ENCODE measurements at places on chromosomes 1 and 21.

- no peak for DNase-seq
Observed at GRCh38 chr1:55947446-55947845, 631.9 kb downstream of the PLPP3 start.

DNA sequence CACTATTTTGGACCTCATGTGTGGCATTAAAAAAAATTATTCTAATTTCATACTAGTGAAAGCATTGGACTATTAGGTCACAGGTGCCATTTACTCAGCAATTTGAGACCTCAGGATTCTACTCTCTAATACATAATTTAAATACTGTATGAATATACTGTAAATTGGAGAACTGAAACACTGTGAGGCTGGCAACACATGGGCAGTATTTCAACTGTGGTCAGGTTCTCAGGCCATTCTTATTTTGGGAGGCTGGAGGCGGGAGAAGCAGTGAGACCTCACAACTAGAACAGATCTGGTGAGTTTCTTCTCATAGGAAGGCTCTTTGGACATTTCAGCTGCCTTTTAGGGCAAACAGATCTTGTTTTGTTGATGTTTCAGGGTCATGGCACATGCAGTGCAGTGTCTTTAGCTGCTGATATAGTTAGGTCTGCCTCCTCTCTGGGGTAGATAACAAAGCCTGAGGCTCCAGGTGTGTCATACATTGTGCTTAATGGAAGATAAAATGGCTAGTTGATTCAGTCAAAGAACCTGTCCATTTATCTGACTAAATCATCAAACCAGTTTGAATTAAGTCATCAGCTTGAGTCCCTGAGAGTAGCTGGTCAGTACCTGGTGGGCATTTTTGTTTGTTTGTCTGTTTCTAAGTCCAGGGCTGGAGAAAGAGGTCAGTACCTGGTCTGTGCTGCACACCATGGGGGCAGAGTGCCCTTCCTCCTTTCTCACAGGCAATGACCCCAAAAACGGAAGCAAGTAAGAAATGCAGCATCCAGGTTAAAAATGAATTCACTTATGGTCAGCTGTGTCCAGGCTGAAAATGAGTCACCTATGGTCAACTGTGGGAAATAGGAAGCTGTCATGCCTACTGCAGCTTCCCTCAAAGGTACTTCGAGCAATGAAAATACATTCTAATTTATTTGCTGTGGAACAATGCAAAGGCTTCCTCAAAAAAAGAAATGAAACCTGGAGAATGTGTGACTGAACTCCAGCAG, 216.2 kb downstream of the SDCCAG8 start:
- no peak for DNase-seq

DNA sequence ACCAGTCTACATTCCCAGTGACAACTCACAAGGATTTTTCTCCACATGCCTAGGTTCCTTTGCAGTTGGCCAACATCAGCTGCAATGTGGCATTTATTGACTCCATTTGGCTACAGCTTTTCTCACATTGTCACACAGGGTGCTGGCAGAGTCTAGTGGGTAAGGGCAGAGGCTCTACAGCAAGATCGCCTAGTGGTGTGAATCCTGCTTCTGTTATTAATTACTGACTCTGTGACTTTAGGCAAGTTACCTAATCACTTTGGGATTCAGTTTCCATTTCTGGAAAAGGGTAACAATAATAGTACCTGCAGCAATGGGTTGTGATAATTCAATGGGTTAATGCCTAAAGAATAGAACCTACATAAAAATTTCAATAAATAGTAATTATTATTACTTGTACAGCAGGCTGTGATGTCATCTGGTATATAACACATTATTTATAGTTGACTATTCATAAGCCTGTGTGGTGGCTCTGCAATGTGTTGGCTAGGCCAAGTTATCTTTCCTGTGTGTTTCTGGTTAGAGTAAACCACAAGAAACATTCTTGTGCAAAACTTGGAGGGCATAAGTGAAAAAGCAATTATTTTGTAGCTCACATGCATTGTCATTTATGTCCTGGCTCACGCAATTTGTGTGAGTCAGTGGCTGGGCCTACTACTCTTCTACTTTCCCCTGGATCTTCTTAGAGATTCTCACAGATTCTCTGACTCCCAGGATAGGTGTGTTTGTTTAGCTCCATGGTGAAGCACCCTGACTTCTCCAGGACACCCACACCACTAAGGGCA, 59.5 kb downstream of the PTGS2 start:
- DNase-seq: peak; percentile 23

DNA sequence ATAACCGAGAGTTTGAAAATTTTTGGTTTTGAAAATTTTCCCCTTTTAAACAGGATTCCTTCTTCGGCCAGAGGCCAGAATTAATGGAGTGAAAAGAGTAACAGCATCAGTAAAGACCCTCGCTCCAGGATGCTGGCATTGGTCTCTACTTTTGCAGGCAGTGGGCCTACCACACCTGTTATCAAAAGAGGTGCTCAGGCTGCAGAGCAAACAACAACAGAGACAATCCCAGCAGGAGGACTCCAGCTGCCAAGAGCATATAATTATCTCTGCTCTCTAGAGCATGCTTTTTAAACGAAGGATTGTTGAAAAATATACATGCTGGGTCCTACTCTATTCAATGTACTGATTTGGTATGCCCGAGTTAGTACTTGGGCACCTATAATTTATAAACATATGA, 1048.5 kb downstream of the PLA2G4A start:
- no peak for DNase-seq

- DNase-seq: no peak
Observed at GRCh38 chr1:232998138-232998537, 47.7 kb downstream of the NTPCR start.

DNA sequence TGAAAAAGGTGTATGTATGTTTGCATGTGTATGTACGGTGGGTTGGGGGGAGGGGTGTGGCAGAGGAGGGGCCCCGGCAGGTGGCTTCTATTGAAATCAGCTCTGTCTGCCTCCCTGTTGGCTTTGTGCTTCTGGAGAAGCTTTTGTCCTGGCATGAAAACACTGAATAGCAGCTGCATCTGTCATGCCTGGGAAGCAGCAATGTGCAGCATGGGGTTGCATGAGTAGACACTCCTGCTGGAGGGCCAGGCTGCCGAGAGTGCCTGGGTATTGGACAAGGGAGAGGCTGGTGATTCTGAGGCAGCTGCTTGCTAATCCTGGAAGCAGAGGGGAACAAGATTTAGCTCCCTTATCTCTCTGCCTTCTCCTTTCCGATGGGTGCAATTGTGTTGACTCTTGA, 20.5 kb downstream of the MAPKAPK2 start:
- no peak for DNase-seq

DNA sequence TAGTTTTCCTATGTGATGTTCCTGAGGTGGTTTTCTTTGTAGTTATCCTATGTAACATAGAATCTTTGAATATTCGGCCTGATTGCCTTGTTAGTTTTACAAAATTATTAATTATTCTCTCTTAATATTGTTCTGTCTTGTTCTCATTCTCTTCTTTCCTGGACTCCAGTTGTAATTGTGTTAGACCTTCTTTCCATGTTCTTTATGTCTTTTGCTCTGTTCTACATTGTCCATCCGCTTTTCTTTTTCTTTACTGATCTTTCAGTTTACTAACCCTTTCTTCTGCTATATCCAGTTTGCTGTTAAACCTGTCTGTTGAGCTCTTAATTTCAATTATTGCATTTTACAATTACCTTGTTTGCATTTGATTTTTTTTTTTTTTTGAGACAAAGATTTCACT, 89.3 kb downstream of the PEX14 start:
- no peak for DNase-seq

GRCh38 chr1:18191037-18191436, 83.4 kb downstream of the IGSF21 start:
- no peak for DNase-seq

- no peak for DNase-seq
Observed at GRCh38 chr1:201673093-201673492, 134.2 kb downstream of the NAV1 start.

- DNase-seq: no peak
Observed at GRCh38 chr21:29513535-29513934, 214.8 kb downstream of the BACH1 start.

DNA sequence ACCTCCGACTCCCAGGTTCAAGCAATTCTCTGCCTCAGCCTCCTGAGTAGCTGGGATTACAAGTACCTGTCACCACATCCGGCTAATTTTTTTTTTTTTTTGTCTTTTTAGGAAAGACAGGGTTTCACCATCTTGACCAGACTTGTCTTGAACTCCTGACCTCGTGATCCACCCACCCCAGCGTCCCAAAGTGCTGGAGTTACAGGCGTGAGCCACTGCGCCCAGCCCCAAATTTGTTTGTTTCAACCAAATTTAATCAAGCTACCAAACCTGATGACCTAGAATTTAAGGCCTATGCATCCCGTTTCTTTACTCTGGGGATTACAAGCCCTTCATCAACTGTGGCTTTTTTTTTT, 58.3 kb upstream of the TBX15 start:
- DNase-seq: no peak

DNA sequence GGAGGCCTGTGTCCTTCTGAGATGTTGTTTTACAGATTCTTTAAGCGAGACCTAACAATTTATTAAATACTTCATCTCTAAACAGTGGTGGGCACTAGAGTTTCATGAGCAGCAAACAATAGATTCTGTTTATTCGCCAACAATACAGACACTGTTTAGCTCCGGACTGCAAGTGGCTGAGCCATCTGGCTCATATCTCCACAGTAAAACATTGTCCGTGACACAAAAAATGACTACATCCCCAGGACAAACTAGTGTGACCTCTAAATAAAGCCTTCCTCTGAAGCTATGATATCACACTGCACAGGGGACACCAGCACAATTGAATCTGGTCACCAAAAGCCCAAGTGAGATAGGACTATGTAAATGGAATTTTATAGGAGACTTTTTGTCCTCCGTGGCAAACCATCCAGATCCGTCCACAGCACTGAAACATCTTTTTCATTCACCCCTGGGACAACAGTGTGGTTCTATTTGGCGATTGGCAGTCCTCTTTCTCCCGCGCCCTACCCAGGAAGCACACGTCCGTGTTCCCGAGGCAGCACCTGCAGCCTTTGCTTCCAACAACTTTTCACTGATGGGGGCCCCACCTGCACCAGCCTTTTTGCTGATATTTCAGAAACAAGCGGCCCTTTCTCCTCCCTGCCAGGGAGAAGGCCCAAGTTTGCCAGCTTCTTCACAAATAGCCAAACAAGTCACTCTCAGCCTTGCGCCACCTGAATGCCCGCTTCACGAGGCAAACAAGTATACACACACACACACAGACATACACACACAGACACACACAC, 47.4 kb downstream of the OLIG1 start:
- DNase-seq: no peak

DNA sequence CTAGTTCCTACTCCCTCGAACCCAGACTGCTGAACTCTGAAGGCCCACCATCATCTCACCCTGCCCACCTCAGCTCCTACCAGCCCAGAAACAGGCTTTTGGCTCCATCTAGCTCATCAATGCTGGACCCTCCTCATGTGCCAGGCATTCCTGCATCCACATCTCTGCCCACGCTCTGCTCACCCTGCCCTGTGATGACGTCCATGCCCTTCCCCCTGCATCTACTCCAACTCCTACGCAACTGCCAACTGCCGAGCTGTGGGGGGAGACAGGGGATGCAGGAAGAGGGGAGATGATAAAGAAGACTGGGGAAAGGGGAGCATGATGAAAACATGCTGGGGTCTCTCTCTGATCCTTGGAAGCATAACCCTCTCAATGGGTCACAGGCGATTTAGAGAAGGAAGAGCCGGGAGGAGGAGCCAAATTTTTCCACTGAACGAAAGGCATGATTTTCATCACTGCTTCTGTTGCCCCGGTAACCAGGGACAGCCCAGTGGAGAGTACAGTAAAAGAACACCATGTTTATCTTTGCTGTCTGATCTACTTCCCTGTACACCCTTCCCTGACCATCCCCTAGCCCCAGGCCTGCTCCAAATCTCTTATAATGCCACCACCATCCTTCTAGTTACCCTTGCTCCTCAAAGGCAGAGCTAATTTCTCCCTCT, 44.3 kb downstream of the CD34 start:
- DNase-seq: no peak

- no peak for DNase-seq
Observed at GRCh38 chr1:39877231-39877778, 6.0 kb downstream of the TRIT1 start.

- no peak for DNase-seq
Observed at GRCh38 chr1:242189591-242189990, 190.7 kb upstream of the MAP1LC3C start.

DNA sequence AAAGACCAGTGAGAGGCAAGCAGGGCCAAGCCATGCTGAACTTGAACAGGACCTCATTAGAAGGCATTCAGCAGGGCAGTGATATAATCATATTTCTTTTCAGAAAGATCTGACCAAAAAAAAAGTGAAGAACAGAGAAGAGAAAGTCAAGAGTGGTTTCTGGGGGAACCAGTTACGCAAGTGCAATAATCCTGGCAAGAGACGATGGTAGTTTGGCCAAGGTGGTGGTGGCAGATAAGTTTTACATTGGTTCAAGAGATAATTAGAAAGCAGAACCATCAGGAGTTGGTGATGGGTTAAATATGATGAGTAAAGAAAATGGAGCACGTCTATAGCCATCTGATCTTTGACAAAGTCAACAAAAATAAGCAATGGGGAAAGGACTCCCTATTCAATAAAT, 54.3 kb downstream of the ZSWIM5 start:
- DNase-seq: no peak

- DNase-seq: no peak
Observed at GRCh38 chr1:13494712-13495111, 19.1 kb downstream of the LRRC38 start.

- DNase-seq: no peak
Observed at GRCh38 chr1:209433649-209434031, 149.9 kb upstream of the CAMK1G start.

GRCh38 chr1:6596886-6597776, 5.5 kb downstream of the KLHL21 start:
- no peak for DNase-seq

DNA sequence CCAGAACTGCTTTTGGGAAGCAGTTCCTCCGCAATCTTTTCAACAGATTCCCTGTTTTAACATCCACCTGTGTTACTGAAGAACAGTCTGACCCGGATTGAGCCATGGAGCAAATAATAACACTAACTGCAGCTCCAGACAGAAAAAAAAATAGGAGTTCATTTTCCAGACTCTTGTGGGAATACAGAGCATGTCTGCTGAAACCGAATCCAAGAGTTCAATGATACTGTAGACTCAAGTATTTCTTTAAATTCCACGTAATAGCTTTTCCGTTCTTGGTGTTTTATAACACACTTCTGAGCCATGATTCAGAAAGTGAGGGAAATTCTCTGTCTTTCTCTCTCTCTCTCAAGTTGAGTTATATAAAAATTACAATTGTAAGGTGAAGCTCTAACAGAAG, 60.6 kb downstream of the DDAH1 start:
- DNase-seq: no peak
